ENCODE measurements at places on chromosomes 3 and 15.

- no peak for DNase-seq
Observed at GRCh38 chr3:119333773-119334509, 39.8 kb downstream of the ARHGAP31 start.

- no peak for DNase-seq
Observed at GRCh38 chr3:33521736-33522135, 81.5 kb upstream of the UBP1 start.

GRCh38 chr15:77497110-77497737 lies 76.5 kb downstream of the HMG20A start:
- DNase-seq, result no peak

- no peak for DNase-seq
Observed at GRCh38 chr3:120418866-120419490, 31.8 kb downstream of the FSTL1 start.

DNA sequence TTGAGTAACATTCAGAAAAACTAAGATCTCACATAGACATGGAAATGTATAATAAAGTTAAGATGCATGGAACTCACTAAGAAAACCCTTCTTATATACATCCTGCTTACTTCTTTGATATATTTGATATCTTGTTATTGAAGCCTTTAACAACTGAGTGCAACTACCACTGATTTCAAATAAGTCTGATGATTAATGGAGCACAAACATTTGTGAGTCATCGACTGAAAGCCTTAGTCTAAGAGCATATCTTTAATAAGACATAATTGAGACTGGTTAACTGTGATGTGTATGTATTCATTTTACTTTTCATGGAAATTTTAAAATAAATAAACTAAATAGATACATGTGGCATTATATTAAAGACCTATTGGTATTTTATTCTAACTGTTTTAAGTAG lies 740.5 kb downstream of the EPHA3 start:
- no peak for DNase-seq

- no peak for DNase-seq
Observed at GRCh38 chr3:82236257-82236656, 474.8 kb upstream of the GBE1 start.

- no peak for DNase-seq
Observed at GRCh38 chr3:13491206-13491974, 11.3 kb downstream of the HDAC11 start.

GRCh38 chr3:187700249-187700648 lies 2.1 kb downstream of the RTP2 start:
- no peak for DNase-seq

GRCh38 chr3:196942915-196943277 lies 568 bp upstream of the NCBP2 start:
- DNase-seq, result no peak

DNA sequence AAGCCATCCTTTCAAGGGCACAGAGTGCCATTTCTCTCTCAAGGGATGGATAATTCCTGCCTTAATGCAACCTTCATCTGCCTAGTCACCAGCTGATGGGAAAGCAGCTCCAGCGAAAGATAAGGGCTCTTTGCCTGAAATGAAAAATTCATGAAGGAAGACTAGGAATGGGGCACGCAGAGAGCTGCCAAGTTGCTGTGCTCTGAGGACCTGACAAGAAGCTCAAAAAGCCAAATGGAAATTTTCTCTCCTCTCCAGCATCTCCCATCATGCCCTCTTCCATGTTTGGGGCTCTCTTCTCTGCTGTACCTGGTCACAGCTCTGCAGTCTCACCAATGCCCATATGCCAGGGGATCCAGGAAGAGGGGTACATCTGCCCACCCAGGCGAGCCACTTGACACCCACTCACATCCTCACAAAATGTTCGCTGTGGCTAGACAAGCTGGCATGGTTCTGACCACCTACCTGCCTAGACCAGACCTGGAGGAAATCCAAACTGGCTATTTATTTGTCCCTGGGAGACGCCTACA lies 29.3 kb upstream of the ABHD2 start:
- DNase-seq, result no peak

- DNase-seq, result no peak
Observed at GRCh38 chr3:171790574-171790897, 19.7 kb downstream of the PLD1 start.

DNA sequence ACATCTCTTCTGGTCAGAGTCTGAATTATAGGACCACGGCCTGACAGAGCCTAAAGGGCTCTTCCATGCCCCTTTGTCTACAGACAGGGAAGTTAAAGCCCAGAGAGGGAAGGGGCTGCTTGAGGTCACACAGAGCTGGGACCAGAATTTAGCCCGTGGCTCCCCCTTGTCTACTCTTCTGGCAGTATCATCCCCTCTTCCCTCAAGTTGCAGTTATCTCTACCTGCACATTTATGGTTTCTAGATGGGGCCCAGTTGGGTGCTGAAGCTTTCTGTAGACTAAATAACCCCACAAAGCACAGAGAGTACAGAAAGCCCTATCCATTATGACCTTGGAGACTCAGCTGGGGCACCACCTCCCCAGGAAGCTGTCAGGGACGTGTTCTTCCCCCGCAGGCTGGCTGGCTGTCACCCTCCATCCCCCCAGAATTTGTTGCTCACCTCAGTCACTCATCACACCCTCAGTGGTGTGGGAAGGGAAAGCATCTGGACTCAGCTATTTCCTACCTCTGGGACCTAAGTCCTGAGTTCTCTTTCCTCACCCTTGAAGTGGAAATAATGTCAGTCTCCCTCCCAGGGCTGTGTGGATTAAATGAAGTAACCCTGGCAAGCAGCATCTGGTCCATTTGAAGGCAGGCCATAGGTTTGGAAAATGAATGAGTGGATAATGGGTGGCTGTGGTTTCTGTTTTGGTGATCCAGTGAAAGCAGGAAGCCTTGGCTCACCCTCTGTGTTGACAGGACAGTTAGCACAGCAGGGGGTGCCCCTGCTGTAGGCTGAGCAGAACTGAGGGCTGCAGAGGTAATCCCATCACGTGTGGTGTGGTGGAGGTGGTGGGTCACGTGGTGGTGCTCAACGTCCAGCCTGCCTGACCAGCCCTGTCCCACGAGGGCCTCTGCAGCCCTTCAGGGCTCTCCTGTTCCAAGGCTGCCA lies 16.3 kb downstream of the ACOX2 start:
- no peak for DNase-seq

- no peak for DNase-seq
Observed at GRCh38 chr3:63847718-63848450, 15.7 kb downstream of the THOC7 start.

DNA sequence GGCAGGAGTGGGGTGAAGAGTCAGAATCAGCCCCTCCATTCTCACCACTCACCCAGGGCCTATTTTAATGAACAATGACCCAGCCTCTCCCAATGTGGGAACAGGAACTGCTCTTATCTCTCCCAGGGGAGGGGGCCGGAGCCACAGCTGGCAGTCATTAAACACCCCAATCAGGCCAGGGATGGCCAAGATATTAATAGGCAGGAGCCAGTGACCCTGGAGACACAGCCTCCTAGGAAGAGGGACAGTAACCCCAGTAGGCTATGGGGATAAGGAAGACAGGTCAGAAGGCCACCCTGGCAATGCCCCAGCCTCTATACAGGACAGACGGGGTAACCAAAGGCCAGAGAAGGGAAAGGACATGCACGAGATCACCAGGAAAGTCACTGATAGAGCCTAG lies 38.6 kb downstream of the VIPR1 start:
- DNase-seq, result no peak

GRCh38 chr3:43468133-43468532 lies 153.7 kb downstream of the ANO10 start:
- no peak for DNase-seq

GRCh38 chr3:157414861-157415260 lies 21.8 kb upstream of the PTX3 start:
- DNase-seq, result no peak

- no peak for DNase-seq
Observed at GRCh38 chr3:12458901-12459300, 25.4 kb upstream of the TSEN2 start.

- DNase-seq, result peak; percentile 2
Observed at GRCh38 chr3:141845407-141846049, 30.9 kb upstream of the ATP1B3 start.

DNA sequence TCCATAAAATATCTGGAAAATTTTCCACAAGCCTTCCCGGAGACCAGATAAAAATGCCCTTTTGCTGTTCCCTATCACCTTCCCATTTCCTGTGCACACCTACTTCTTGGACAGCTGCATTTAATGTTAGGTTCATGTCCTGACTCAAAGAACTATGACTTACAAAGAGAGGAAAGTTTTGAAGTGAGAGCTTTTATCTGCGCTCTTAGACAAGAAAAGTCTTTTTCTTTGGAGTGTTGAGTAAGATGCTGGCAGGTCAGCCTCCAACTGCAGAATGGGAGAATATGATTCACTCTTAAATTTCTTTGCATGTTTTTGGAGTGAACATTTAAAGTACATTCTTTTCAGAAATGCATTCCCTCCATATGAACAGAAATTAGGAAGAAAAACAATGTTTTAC lies 147.3 kb upstream of the DPH6 start:
- DNase-seq, result no peak

- DNase-seq, result no peak
Observed at GRCh38 chr15:59276225-59277178, 69.9 kb downstream of the LDHAL6B start.

GRCh38 chr15:53618461-53618860 lies 141.0 kb downstream of the WDR72 start:
- no peak for DNase-seq

GRCh38 chr3:177811835-177812234 lies 614.6 kb upstream of the TBL1XR1 start:
- DNase-seq, result no peak

DNA sequence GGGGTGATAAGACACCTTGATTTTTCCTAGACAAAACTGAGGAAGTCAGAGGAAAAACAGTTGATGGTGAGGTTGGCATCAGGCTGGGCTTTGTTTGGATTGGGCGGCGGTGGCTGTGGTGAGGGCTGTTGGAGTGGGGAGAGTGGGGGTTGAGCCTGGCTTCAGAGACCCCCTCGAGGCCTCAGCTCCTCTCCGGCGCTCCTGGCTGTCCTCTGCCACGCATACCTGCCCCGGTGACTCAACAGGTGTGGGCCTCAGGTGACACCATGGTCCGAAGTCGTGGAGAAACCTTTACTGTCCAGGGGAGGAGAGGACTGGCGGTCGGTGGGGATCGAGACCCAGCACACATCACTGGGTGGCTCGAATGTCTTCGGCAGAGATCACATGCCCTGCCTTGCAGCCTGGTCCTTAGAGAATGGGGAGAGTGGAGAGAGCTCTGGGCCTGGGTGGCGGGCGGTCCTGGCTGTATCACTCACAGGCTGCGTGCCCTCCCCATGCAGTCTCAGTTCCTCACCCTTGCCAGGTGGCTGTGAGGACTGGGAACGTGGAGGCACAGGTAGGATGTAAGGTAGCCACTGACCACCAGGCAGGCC lies 2.6 kb downstream of the APBA2 start:
- DNase-seq, result no peak

DNA sequence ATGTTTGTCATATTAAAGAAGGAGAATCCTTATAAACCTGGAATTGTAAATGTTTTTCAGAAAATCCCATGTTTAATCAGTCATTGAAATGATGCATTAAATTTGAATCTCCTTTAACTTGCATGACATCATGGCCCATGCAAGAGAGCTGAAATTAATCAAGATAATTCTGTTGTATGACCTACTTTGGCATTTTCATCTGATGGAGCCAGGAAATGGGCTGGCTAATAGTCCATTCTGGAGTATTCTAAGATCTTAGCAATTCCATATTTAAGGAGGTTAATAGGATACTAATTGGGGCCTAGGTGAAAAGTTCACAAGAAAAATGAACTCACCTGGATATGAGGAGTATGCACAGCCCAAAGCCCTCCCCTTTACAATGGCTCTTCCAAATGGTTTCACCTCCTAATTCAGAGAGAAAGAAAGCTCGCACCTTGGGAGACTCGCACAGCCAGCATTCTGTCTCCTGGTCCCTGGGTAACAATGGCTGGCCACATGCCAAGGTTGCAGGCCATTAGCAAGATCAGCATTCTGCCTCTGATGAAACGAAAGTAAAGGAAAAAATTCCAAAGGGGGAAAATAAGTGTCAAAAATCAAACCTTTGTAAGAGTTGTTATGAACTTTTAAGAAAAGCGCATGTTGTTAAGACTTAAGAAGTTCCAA lies 786.4 kb downstream of the MCTP2 start:
- DNase-seq, result no peak

GRCh38 chr3:46576-46975 lies 150.0 kb upstream of the CHL1 start:
- DNase-seq, result no peak

GRCh38 chr3:169215461-169216352 lies 447.8 kb downstream of the MECOM start:
- no peak for DNase-seq

DNA sequence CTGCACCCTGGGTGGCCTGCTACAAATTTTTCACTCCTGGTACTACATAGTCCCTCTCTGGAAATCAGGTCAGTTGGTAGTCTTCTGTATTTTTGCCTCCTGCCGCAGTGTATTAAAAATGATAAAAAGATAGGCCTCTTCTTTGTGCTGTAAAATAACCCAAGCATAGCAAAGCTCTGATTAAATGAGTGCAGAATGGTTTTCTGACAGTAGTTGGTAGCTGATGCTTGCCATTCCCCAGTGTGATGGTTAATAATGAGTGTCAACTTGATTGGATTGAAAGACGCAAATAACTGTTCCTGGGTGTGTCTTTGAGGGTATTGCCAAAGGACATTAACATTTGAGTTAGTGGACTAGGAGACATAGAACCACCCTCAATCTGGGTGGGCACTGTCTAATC lies 264.4 kb upstream of the ZNF717 start:
- no peak for DNase-seq

DNA sequence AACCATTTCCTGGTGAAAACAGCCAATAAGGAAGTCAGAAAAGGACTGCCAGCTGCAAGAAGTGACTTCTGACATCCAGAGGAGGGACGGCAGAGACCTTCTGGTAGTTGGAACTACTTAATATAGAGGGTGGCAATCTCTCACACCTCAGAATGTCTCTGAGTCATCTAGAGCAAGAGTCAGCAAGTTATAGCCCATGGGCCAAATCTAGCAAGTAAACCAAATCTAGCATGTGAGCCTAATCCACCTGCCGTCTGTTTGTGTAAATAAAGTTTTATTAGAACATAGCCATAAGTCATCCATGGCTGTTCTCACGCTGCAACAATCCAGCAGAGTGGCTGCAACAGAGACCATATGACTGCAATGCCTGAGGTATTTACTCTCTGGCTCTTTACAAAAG lies 160.5 kb upstream of the NR2E3 start:
- no peak for DNase-seq

DNA sequence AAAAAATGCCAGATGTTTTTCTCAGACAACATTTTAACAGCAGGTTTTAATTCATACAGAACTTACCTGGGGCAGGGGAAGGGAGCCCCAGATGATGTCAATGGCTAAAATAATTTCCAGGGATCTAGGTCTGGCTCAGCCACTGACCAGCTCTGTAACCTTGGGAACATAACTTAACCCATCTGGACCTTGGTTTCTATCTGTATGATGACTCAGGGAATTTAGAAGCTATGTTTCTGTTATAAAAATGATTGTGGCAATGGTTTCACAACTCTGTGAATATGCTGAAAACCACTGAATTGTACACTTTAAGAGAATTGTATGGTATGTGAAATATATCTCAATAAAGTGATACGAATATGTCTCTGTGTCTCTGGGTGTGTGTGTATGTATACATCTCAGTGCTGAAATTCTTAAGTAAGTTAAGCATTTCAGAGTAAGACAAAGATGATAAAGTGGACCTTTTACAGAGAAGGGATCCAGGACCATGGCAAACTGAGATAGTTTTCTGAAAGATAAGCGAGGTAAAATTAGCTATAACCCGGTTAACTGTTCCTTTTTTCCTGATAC lies 2.9 kb downstream of the SH3GL3 start:
- DNase-seq, result no peak

GRCh38 chr15:83435782-83436181 lies 11.4 kb upstream of the SH3GL3 start:
- no peak for DNase-seq

Measured in T follicular helper cell (primary cell).